ENCODE measurements at places on chromosomes 7 and 10. TPM values are rescaled to one million over a fixed set of nuclear protein-coding genes. Genes with fewer than 3 reads are reported as not detected.

Gene MAT1A
- total RNA-seq = not detected

Gene NMT2
- total RNA-seq = 33.4 TPM

Gene LFNG
- total RNA-seq = 75.5 TPM

Gene CPXM2
- total RNA-seq = not detected

Gene CALCR
- not detected for total RNA-seq

Gene ZP3
- 3.4 TPM for total RNA-seq

Gene ATRNL1
- total RNA-seq = 35.9 TPM

Gene OR2A5
- not detected for total RNA-seq

Gene CTAGE4
- 0.17 TPM for total RNA-seq

Gene SPDYE3
- total RNA-seq = not detected

Gene ZNF716
- total RNA-seq = not detected

Gene CRCP
- total RNA-seq = 29.1 TPM

Gene BNIP3
- total RNA-seq = 56.4 TPM

Gene VWDE
- 12.4 TPM for total RNA-seq

Gene SRRM3
- total RNA-seq = 154 TPM

Gene ZMIZ2
- total RNA-seq = 291 TPM

Gene SPDYE8
- total RNA-seq = not detected

Gene ADAP1
- 61.1 TPM for total RNA-seq

Gene CAMK2B
- total RNA-seq = 55.1 TPM

Gene ASIC3
- 10.8 TPM for total RNA-seq

Gene LIPM
- not detected for total RNA-seq

Gene AGR3
- total RNA-seq = not detected

Gene PRKAR2B
- total RNA-seq = 14.6 TPM

Gene DOCK4
- total RNA-seq = 60.3 TPM

Gene ZNHIT1
- 60.8 TPM for total RNA-seq

Gene ACTR3C
- not detected for total RNA-seq

Gene MEOX2
- total RNA-seq = 0.39 TPM

Gene WNT8B
- total RNA-seq = not detected

Gene GPER1
- total RNA-seq = 0.59 TPM

Gene ANKRD61
- total RNA-seq = not detected

Gene CYP26C1
- total RNA-seq = 0.10 TPM

Gene CYP3A7
- not detected for total RNA-seq

Gene PSD
- 88.5 TPM for total RNA-seq

Gene PVRIG
- not detected for total RNA-seq

Gene CPA5
- not detected for total RNA-seq

Gene HHEX
- not detected for total RNA-seq

Gene C10orf62
- not detected for total RNA-seq

Gene CALML5
- total RNA-seq = not detected

Gene AKR1C4
- total RNA-seq = not detected

Gene PROSER2
- total RNA-seq = not detected

Gene ZPBP
- total RNA-seq = not detected

Gene AKR1E2
- total RNA-seq = 8.7 TPM

Gene FERD3L
- 0.96 TPM for total RNA-seq

Gene CRPPA
- 5.3 TPM for total RNA-seq

Gene MYPN
- total RNA-seq = not detected

Gene RPEL1
- not detected for total RNA-seq

Gene NRBF2
- total RNA-seq = 31.0 TPM

Gene ADCY1
- 51.9 TPM for total RNA-seq

Gene WIPF3
- 0.37 TPM for total RNA-seq

Data from glutamatergic neuron (in vitro differentiated cells).